HCT116 (cell line): ENCODE measurements at places on chromosomes 2 and 18. TPM values are rescaled to one million over a fixed set of nuclear protein-coding genes. Genes with fewer than 3 reads are reported as not detected.

HS6ST1 gene
- 35.0 TPM for total RNA-seq

FBXO15 gene
- 1.1 TPM for total RNA-seq

WBP1 gene
- 64.7 TPM for total RNA-seq

C1GALT1C1L gene
- 0.20 TPM for total RNA-seq

GPC1 gene
- 79.1 TPM for total RNA-seq

GKN1 gene
- total RNA-seq = not detected

ZNF532 gene
- 11.6 TPM for total RNA-seq
